A549 treated with ZK216348 at 1 μM for 4 hours (cell line): ENCODE measurements at places on chromosomes 1 and 21. TPM values are rescaled to one million over a fixed set of nuclear protein-coding genes. Genes with fewer than 3 reads are reported as not detected.

The RHBG gene
- not detected in 5 replicates for total RNA-seq

The KIRREL1 gene
- total RNA-seq: 21.6 to 32.5 TPM (median 29.7 TPM) in 5 replicates

The B3GALT2 gene
- not detected in 5 replicates for total RNA-seq

The KCNH1 gene
- total RNA-seq: 1.9 to 2.7 TPM (median 2.4 TPM) in 5 replicates

The FCMR gene
- 4.5 to 7.0 TPM (median 4.8 TPM) in 5 replicates for total RNA-seq

The CHIA gene
- total RNA-seq: not detected in 5 replicates

The GJA5 gene
- total RNA-seq: not detected in 5 replicates

The ITGB2 gene
- total RNA-seq: 0.57 to 1.4 TPM (median 0.94 TPM) in 5 replicates

The S100A11 gene
- total RNA-seq: 1,744 to 1,849 TPM (median 1,790 TPM) in 5 replicates

The KRTAP7-1 gene
- not detected in 5 replicates for total RNA-seq

The CFAP141 gene
- total RNA-seq: not detected in 5 replicates

The CCDC30 gene
- total RNA-seq: 0.94 to 1.5 TPM (median 1.2 TPM) in 5 replicates

The ZNF683 gene
- not detected in 5 replicates for total RNA-seq

The ERICH3 gene
- total RNA-seq: not detected in 5 replicates

The NTNG1 gene
- not detected in 5 replicates for total RNA-seq

The CLCA4 gene
- total RNA-seq: not detected in 5 replicates

The IL24 gene
- total RNA-seq: 0.27 to 0.42 TPM (median 0.32 TPM) in 5 replicates

The RGS8 gene
- total RNA-seq: not detected in 5 replicates

The MYCL gene
- total RNA-seq: 0.62 to 1.6 TPM (median 1.4 TPM) in 5 replicates

The SPRR2B gene
- not detected in 5 replicates for total RNA-seq

The OLIG2 gene
- total RNA-seq: not detected in 5 replicates

The NFIA gene
- total RNA-seq: 4.8 to 7.2 TPM (median 6.4 TPM) in 5 replicates

The THEM5 gene
- not detected in 5 replicates for total RNA-seq

The NKAIN1 gene
- total RNA-seq: 1.0 to 1.8 TPM (median 1.3 TPM) in 5 replicates

The TEDDM1 gene
- total RNA-seq: not detected in 5 replicates

The WDR64 gene
- total RNA-seq: not detected in 5 replicates

The PADI4 gene
- total RNA-seq: not detected in 5 replicates

The RNU1-3 gene
- total RNA-seq: not detected in 5 replicates

The TRIM17 gene
- total RNA-seq: not detected in 5 replicates

The CACNA1S gene
- not detected in 5 replicates for total RNA-seq

The HLX gene
- 3.9 to 6.2 TPM (median 5.3 TPM) in 5 replicates for total RNA-seq

The VASH2 gene
- total RNA-seq: 2.8 to 3.9 TPM (median 3.7 TPM) in 5 replicates

The OR2M5 gene
- not detected in 5 replicates for total RNA-seq

The USP24 gene
- total RNA-seq: 12.2 to 17.1 TPM (median 13.6 TPM) in 5 replicates

The PLEKHO1 gene
- total RNA-seq: 6.2 to 8.9 TPM (median 7.6 TPM) in 5 replicates

The RXRG gene
- not detected in 5 replicates for total RNA-seq

The PRDM2 gene
- total RNA-seq: 8.0 to 10.7 TPM (median 9.2 TPM) in 5 replicates

The GPN2 gene
- 21.6 to 34.0 TPM (median 25.9 TPM) in 5 replicates for total RNA-seq

The GIPC2 gene
- total RNA-seq: 0.07 to 0.08 TPM in 2 of 5 replicates, not detected in the others

The LY9 gene
- total RNA-seq: 0.09 to 0.12 TPM (median 0.12 TPM) in 3 of 5 replicates, not detected in the others

The SPRR5 gene
- total RNA-seq: not detected in 5 replicates

The C1orf94 gene
- not detected in 5 replicates for total RNA-seq

The COL8A2 gene
- total RNA-seq: 0.06 to 0.15 TPM (median 0.08 TPM) in 4 of 5 replicates, not detected in the other
